Mammary microvascular endothelial cell (primary cell): ENCODE measurements at places on chromosomes 11 and 22. TPM values are rescaled to one million over a fixed set of nuclear protein-coding genes. Genes with fewer than 3 reads are reported as not detected.

Gene FGF19
- not detected in 2 replicates for total RNA-seq

Gene OSBPL5
- total RNA-seq, result 23.2 and 31.0 TPM in 2 replicates

Gene GSTT2B
- 9.9 and 11.7 TPM in 2 replicates for total RNA-seq

Gene PAK1
- 1.4 and 2.0 TPM in 2 replicates for total RNA-seq

Gene GPHA2
- not detected in 2 replicates for total RNA-seq

Gene GUCY1A2
- under 0.01 and 0.05 TPM in 2 replicates for total RNA-seq

Gene ABTB2
- total RNA-seq, result 0.40 and 0.59 TPM in 2 replicates

Gene MTFP1
- total RNA-seq, result 106 and 127 TPM in 2 replicates

Gene CD3G
- total RNA-seq, result not detected in 2 replicates

Gene TMEM191C
- 0.15 TPM in 1 of 2 replicates, not detected in the other for total RNA-seq
